ENCODE measurements at places on chromosomes 1 and 21.

DNA sequence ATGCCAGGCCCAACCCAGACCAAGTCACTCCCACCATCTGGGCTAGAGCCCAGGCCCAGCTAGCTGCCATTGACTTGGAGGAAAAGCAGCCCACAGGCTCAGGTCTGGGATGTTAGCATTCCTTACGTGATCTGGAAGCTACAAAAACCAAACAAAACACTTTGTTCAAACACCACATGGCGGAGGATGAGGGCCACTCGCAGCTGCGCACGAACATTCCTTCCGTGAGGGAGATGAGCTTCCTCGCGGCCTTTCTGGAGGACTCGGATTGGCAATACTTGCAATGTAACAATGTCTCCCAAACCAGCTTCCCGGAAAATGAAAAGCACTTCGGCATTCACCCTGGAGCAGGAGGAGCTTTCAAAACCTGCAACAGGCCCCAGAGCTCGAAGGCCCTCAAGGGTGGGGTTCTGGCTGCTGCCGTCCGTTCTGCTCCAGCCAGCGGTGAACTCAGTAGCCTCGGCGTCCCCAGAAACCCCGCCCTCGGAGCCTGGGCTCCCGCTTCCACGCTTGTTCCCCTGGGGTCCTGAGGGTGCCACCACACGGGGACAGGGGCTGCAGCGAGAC is 40.5 kb downstream of the COL6A1 start:
- no peak for DNase-seq

GRCh38 chr1:70675737-70676156 is 264.7 kb downstream of the CTH start:
- DNase-seq, result no peak

DNA sequence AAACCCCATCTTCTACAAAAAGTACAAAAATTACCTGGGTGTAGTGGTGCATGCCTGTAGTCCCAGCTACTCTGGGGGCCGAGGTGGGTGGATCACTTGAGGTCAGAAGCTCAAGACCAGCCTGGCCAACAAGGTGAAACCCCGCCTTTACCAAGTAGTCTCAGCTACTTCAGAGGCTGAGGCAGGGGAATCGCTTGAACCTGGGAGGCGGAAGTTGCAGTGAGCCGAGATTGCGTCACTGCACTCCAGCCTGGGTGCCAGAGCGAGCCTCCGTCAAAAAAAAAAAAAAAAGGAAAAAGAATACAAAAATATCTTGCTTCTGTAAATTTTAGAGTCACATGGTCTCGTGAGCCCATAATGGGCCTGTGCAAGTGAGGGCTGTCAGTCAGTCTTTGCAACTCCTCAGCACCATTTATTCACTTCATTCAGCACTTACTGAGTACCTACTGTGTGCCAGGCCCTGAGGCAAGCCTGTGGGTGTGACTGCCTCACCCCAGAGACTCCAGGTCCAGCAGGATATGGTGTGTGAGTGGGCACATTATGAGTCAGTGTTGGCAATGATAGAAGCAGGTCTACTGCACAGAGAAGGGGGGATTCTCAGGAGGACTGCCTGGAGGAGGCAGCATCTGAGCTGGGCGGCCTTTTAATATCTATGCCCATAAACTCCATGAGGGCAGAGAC is 46.8 kb upstream of the TARDBP start:
- no peak for DNase-seq

DNA sequence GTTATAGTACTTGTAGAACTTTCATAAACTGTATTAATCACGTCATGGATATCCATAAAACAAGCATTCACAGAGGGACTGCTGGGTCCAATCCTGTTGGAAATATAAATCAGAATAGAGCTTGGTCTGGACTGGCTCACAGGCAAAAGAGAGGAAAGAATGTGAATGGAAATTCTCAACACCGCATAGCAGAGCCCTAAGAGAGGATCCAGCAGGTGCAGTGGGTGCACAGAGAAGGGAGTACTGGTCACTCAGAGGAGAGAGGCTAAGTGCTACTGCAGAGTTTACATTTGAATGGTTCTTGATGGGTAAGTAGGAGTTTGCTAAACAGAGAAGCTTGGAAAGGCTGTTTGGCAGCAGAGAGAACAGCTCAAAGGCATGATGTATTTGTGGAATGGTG is 231.7 kb downstream of the PAPPA2 start:
- no peak for DNase-seq

DNA sequence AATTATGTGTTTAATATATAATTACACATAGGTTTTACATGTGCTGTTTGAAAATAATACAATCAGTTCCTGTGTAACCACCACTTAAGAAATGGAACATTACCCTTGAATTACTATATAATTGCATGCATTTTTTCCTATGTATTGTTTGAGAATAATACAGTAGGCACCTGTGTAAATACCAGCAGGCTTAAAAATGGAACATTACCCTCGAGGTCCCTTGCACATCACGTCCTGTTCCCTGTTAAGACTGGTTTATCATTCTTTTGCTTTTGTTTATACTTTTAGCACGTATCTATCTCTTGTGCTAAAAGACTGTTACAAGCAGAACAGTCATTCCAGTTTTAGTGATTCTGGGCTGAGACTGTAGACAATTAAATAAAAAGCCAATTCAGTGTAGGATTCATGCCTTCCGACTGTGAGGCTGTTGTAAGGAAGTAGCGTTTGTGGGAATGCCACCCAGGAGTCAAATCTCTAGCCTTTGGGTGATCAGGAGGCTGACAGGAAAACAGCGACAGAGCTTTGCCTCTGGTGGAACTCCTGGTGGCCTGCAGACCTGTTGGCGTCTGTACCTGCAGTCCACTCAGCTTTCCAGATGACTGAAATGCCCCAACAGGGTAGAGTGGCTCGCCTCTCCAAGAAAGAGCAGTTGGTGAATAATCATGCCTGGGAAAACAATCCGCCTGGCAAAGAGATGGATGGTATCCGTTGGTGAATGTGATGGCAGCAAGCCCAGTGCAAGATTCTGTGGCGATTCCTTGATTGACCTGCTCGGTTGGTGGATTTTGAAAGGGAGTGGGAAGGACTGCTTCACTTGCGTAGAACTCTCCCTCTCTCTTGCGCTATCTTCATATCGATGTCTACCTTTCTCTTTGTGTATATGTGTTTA is 58.0 kb downstream of the DISC1 start:
- DNase-seq, result no peak

GRCh38 chr21:18937337-18937736 is 533.8 kb upstream of the TMPRSS15 start:
- no peak for DNase-seq

DNA sequence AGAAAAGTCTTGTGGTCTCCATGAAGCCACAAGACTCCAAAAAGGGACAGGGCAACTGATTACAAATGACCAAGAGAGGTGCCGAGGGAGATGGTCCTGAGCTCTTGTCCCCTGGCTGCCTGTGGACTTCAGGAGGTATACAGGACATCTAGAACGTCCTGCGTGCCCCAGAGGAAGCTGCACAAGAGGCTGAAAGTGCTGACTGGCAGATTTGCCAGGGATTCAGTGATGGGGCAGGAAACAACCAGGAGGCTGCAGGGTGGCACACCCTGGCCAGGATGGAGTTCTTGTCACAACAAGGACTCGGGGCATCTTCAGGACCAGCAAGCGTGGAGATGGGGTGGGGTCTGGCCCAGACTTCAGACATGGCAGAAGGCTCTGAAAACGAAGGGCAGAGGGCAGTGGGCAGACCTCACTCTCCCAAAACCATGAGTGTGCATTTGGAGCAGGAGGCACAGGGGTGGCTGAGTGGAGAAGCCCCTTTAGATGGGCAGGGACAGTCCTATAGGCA is 13.4 kb upstream of the PKP1 start:
- DNase-seq, result no peak

DNA sequence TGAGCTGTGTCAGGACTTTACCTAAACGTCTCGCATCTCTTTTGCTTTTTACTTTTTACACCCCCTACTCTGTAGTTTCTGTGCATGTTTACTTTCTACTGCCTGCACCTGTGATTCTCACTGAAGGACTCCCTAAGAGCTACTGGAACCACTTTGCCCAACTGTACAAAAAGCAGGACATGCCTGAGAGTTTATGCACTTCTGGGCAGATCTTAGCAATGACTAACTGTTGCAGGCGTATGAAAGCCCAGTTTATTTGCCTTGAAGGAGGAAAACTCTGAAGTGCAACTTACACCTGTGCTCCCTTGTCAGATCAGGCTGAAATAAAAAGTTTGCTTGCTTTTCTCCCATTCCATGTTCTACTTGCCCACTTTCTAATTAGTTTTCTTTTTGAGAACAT is 467.0 kb upstream of the USP24 start:
- no peak for DNase-seq

DNA sequence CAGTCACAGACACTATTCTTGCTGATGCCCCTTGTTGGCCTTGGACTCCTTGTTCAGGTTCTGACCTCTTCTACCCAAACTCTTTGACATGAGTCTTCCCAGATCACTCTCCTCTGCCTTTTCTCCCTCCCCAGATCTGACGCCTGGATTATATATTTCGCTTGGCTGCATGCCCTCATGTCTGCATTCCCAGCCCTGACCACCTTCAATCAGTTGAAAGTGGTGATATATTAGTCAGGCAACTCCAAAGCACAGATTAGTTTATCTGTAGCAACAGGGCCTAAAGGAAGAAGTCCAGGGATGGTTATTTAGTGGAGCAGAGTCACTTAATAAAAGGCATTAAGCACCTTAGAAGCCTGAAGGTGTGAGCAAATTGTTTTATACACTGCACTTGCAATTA is 110.0 kb upstream of the GUCA2B start:
- DNase-seq, result no peak

DNA sequence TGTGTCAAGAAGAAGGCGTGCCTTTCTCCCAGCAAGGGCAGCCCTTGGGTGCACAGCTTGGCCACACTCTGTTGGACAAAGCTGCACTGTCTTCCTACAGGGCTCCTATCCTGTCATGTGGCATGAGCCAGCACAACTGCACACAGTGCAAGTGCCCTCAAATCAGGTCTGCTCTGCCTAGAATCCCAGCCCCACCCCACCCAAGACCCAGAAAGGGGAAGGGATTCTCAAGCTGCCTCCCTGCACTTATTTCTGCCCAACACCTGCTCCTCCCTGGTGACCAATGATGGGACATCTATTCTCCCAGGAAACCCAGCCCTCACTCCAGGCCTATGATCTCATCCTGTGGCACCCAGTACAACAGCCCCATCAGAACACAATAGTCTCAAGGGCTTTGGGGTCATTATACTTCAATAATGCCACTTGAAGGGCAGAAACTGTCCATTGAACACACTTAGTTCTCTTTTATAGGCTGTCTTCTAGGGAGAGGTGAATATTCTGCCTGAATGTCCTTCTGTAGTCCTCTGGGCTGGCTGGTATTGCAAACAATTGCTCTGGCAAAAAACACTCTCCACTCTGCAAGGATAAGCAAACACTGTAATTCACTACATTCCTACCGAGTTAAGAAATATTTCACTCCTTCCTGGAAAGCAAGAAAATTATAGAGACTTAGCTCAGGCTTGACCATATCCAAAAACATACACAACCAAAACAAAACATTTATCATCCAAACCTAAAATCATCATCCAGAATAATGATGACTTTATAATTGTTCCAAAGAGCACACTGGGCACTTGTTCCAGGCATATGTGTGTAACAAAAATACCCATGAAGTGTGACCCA is 43.1 kb upstream of the IGSF3 start:
- no peak for DNase-seq

GRCh38 chr21:46287541-46287940 is 1.4 kb downstream of the YBEY start:
- no peak for DNase-seq

DNA sequence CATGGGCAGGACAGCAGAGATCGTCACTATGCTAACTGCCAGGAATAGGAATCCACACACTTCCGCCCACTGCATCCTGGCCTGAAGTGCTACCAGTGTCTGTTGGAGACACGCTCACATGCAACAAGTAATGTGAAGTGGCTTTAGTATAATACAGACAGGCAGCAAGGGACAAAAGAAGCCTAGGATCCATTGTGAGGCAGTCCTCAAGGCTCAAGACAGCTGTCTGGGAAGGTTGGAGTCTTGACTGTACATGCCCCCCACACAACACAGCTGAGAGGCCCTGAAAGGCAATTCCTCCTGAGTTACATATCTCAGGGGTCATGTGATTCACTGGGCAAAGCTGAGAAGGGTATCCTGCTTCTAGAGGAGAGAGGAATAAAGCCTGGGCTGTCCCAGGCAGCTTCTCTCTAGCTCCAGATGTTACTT is 39.9 kb upstream of the CD1D start:
- DNase-seq, result no peak

GRCh38 chr1:199335496-199335895 is 692.0 kb upstream of the NR5A2 start:
- no peak for DNase-seq

GRCh38 chr21:42423197-42423675 is 19.5 kb downstream of the UBASH3A start:
- DNase-seq, result no peak

GRCh38 chr21:32425628-32426027 is 13.1 kb downstream of the EVA1C start:
- DNase-seq, result no peak

DNA sequence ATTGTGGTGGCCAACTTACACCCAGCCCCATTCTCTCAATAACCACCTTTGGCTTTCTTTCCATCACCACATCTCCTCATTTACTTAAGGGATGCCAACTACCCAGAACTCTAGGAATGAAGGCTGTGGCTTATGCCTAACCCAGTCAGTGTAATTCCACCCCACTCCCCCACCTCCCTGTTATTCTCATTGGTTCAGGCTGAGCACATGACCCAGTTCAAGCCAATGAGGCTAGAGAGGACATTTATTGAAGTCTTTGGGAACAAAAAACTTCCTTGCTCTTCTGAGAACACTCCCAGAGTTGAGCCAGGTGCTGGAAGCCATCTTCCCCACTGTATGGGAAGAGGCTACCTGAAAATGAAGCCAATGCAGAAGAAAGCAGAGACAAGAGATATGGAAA is 22.8 kb upstream of the CD2 start:
- DNase-seq, result no peak

DNA sequence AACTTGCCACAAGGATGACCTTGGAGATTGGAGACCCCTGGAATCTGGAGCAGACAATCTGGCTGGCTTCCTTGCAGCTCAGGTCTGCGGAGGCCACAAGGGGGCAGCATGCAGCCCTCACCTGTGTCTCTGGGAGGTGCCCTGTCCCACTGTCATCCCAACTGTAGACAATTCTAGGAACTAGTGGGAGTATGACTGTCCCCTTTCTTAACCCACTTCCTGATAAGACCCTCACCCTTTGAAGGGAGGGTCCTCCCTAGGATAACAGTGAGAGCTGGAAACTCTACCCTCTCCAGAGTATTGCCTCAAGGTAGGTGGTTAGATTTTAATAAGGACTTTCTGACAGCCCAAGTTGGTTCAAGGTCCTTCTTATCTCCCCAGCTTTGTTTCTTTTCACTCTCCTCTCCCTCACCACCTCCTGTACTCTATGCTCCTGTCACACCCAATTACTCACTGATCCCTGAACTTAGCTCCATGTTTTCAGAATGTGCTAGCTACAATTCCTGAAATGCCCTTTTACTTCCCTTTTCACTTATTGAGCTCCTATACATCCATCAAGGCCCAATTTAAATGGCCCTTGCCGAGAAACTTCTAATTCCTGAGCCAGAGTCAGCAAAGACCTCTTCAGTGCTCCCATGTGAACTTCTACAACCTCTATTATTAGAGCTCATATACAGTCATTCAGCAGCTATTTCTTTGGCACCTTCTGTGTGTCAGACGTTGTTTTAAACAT is 9.2 kb upstream of the KCNQ4 start:
- peak; percentile 34 for DNase-seq

All from stimulated activated CD8-positive, alpha-beta memory T cell treated with anti-CD3 and anti-CD28 coated beads, Interleukin-2, amount 100 ng/mL, for 1 hour (primary cell).